CD4-positive, alpha-beta T cell treated with Interleukin-21 for 1 hour (primary cell): ENCODE measurements at places on chromosomes 13 and 19.

DNA sequence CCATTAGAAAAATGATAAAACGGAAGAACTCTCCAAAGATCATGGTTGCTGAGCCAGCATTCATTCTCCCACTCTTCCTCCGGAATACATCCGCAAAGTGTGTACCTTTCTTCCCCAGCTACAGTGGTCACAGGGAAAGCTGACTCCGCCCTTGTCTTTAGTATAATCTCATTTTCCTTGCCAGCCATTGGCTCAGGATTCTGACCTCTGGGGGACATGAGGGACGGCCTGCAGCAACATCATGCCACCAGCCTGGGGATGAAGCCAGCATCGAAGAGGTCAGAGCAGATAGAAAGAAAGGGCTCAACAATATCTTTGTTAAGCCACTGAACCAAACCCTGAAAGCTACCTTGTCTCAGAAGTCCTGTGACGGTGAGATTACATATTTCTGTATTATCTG lies 46.3 kb upstream of the TPP2 start:
- DNase-seq, result no peak

GRCh38 chr19:52296773-52297600 lies at the start of gene ZNF480:
ZNF480 (plus strand) TSS chr19:52297169; CDS start chr19:52300413, 3,244 bp downstream.
- DNase-seq, result peak; percentile 84

DNA sequence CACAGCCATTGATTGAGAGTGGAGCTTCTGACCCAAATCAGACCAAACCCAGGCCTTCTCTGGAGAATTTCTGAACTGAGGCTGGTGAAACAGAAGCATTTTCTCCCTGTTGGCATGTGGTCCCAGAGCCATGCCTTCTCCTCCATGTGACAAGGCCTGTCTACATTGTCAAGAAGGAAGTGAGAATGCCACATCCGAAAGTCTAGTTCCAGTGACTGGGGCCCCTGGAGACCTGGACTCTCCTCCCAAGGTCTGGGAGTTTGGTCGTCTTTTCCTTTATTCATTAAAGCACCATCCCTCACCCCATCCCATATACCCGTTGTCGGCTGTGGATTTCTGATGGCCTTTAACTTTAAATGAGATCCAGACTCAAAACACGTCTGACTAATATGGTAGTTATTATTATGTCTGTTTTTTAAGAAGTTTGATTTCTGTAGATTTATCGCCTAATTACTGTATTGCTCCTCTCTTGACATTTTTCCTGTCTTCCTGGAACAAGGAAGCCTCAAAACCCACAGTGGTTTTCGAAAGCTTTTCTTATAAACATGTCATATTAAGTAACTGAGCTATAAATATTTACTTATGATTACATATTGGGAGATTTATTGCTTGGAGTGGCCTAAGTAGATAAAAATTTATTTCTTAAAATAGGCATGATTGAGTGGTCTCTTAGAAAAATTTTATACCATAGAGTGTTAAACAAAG lies 128.3 kb upstream of the FRY start:
- no peak for DNase-seq

GRCh38 chr19:9586764-9587163 lies 2.5 kb upstream of the ZNF121 start:
- peak; percentile 83 for DNase-seq

DNA sequence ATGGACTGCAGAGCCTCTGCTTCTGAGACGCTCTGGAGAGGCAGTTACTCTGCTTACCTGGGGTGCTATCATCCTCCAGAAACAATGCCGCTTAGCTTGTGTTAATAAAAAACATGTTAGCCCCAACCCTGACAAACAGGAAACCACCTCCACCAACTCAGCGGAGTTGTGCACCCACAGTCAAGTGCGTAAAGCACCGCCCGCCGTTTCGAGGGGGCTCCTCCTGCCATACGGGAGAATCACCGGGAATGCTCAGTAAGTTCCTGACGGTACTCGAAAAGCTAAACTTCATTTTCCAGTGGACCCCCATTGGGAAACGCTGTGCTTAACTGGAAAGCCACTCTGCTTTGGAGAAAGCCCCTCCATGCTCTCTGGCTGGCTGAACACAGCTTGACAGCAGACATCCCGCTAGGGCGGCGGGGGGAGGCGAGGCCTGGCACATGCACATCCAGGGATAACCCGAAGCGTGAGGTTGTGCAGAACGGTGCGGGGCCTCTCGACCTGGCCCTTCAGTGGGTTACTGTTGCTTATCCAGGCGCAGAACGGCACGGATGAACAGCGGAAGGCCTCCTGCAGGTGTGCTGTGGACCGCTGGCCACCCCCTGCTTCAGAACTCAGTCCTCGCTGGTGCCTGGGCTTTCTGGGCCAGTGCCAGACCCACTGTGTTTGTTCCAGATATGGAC lies 17.1 kb downstream of the GAS6 start:
- peak; percentile 42 for DNase-seq

DNA sequence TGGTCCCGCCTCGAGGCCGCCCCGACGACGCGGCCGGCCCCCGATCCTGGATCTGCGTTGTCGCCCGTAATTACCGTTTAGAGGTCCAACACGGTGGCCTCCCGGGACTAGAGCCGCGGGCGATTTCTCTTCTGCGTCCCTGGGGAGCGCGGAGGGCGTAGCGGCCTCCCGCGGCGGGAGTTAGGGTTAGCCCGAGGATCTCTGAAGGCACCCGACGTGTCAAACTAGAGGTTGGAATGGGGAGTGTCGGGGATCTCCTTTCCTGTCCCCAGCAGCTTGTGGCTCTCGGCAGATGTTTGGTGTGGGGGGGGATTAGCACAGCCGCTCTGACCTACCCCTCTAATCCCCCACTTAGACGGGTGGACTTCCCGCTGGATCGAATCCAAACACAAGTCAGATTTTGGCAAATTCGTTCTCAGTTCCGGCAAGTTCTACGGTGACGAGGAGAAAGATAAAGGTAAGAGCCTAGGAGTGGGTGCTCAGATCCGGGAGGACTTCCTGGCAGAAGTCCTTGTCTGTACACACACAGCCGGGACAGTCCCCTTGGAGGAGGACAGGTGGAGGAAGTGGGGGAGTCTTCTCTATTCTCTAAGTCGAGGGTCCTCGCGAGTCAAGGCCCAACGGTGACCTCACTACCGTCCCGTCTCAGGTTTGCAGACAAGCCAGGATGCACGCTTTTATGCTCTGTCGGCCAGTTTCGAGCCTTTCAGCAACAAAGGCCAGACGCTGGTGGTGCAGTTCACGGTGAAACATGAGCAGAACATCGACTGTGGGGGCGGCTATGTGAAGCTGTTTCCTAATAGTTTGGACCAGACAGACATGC lies 581 bp downstream of the CALR start:
- DNase-seq, result peak; percentile 50

GRCh38 chr13:32334671-32335070 lies 19.4 kb downstream of the BRCA2 start:
- DNase-seq, result no peak

GRCh38 chr13:33176526-33176925 lies 109.0 kb downstream of the STARD13 start:
- no peak for DNase-seq

- DNase-seq, result no peak
Observed at GRCh38 chr13:85312071-85312470, 487.1 kb downstream of the SLITRK6 start.

DNA sequence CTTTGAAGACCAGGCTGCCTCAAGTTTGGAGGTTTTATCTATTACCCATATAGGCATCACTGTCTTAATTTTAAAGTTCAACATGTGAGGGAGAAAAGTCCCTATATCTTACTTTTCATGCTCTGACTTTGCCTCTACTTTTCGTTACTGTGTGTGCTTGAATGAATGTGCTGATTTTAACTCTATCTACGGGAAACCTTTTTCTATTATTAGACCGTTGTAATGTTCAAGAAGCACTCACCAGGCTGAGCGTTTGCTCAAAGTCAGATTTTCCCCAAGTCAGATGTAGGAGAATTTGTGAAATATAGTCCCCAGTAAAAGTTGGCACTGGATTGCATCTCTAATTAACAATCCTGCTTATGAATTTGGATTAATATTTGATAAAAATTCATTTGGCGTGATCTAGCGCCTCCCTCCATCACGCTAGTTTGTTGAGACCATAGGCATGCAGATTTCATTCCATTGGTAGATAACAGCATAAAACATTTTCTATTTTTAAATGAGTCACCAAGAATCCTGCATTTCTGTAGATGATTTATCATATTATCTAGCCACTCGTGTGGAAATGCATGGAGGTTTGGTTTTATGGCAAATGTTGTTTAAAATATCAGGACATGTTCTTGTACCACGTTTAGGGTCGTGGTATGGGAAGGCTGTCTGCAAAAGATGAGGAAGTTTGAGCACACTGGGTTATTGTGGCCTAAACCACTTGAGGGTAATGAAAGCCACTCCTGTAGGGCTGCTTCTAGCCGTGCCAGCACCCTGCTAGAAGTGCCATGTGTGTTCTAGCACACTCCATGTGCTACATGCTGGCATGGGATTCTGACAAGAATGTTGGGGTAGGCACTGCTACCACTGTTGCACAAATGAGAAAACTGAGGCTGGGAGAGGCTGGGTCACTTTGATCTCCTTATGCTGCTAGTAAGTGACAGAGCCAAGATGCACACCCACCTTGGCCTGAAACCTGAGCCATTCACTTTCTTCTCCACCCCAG lies 179.4 kb downstream of the FGF9 start:
- no peak for DNase-seq

DNA sequence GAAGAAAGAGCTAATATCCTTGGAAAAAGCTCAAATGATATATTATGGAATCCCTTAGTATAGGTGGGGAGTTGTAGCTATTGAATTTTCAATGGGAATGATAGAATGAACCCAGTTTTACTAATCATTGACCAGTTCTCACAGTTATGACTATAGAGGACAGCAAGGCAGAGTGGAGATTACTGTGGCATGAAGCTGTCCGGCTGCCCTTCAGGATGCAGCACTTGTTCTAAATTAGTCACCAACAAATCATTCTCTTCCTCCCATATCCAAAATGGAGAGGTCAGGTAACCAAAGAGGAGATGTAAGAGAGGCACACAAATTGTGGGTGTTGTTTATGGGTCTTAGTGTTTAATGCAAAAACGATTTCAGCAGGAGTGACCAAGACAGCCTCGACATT lies 1490.0 kb upstream of the MIR17HG start:
- DNase-seq, result no peak

GRCh38 chr19:38441657-38442348 lies 8.3 kb downstream of the RYR1 start:
- DNase-seq, result peak; percentile 9

GRCh38 chr19:48644839-48645619 lies 958 bp downstream of the CA11 start:
- DNase-seq, result peak; percentile 82
